ENCODE measurements at places on chromosomes 1 and 21.
A peak's percentile ranks its signal among the peaks of the same experiment; 100 is the strongest.

DNA sequence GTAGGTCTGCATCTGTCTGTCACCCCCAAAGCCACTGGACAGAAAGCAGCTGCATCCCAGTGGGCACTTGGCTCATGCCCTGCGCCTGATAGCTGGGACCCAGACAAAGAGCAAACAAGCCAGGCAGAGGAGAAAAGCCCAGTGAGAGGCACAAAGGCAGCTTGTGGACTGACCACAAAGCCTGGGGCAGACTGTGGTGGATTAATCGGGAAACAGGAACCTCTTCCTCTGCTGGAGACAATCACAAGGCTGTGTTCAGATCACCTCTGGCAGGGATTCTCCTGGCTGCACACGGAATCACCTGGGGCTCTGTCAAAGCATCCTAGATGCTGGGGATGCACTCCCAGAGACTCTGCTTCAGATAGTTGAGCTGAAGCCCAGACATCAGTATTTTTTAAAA is 15.2 kb upstream of the GJB5 start:
- DNase-seq = no peak

GRCh38 chr21:45347712-45348499 is 57.1 kb upstream of the COL18A1 start:
- no peak for DNase-seq

- no peak for DNase-seq
Measured at GRCh38 chr1:187630653-187631380, 802.1 kb downstream of the PLA2G4A start.

GRCh38 chr1:15455522-15455921 is 1.0 kb upstream of the CELA2A start:
- no peak for DNase-seq

GRCh38 chr1:180188091-180188506 is 33.4 kb downstream of the QSOX1 start:
- no peak for DNase-seq

GRCh38 chr1:66954208-66954607 is 29.4 kb downstream of the MIER1 start:
- no peak for DNase-seq

- DNase-seq = no peak
Measured at GRCh38 chr1:204507317-204508105, 8.7 kb upstream of the MDM4 start.

- no peak for DNase-seq
Measured at GRCh38 chr1:53599481-53599880, 139.5 kb downstream of the GLIS1 start.

- no peak for DNase-seq
Measured at GRCh38 chr1:208654241-208654640, 410.1 kb upstream of the PLXNA2 start.

DNA sequence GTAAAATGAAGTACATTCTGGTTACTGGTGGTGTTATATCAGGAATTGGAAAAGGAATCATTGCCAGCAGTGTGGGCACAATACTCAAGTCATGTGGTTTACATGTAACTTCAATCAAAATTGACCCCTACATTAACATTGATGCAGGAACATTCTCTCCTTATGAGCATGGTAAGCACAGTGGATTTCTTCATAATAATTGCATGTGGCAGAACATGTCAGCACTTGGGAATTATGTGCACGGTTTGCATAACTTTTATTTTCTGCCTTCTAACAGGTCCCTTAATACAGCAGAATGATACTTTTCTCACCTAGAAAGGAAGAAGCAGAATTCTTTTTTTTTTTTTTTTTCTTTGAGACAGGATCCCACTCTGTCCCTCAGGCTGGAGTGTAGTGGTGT is 3.8 kb downstream of the CTPS1 start:
- no peak for DNase-seq

GRCh38 chr21:22355949-22356348 is 1357.7 kb downstream of the NCAM2 start:
- DNase-seq = no peak

DNA sequence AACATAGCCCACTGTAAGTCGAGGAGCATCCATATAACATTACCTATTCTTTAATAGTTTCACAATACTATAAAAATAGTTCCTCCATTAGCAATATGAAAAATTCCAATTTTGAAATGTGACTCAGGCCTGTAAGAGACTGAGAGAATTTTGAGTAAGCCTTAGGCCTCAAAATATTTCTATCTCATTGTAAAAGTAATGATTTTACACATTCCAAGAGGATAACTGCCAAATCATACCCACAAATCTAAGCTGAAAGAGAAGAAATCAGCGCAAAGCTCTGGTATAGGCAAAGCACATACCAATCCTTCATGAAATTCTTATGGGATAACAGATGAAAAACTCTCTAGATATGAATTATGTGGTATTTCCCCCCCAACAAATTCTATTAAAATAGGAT is 144.1 kb downstream of the CDC42BPA start:
- DNase-seq = no peak

DNA sequence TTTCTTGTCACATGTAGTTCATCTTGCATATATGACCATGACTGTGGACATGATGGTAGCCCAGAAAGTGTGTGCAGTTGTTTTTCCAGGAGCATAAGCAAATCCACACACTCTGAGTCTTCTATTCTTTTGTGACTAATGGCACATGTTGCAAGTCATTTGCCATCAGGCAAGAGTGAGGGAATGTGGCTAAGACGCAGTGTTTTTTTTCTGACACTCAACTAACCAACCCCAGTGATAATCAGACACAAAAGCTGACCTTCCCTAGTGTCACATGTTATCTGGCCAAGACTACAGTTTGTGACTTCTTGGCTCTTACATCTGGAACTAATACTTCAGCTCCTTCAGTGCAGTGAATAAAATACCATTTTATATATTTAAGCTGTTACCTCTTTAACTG is 108.8 kb downstream of the ITSN1 start:
- DNase-seq = no peak

DNA sequence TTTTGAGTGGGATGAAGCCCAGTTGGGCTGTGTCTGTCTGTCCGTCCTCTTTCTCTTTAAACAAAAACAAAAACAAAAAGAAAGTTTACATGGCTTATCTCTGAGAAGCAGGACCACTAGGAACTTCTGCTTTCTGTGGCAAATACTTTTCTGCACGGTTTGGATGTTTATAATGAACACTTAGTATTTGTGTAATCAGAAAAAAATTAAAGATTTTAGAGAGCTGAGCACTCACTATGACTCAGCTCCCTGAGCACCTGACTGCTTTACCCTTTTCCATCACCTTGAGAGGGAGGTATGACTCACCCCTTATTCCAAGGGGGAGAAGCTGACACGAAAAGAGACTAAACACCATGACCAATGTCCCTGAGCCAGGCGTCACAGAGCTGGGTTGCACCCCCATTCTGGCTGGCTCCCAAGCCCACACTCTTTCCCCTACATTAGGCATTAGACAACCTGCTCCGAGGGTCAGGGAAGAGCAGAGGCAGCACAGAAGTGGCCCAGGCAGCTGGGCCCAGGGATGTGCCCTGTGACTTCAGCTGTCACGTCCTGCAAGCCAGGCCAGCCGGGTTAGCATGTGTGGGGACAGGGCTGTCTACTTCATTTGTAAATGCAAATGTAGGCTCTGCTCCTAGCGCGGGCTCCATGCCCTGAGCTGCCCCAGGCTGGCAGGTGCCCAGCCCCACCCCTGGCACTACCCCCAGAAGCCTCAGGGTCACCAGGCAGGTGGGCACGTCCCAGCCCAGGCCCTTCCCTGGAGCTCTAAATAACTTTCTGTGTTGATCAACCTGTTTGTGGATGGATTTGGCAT is 30.4 kb downstream of the RAP1GAP start:
- DNase-seq = no peak

DNA sequence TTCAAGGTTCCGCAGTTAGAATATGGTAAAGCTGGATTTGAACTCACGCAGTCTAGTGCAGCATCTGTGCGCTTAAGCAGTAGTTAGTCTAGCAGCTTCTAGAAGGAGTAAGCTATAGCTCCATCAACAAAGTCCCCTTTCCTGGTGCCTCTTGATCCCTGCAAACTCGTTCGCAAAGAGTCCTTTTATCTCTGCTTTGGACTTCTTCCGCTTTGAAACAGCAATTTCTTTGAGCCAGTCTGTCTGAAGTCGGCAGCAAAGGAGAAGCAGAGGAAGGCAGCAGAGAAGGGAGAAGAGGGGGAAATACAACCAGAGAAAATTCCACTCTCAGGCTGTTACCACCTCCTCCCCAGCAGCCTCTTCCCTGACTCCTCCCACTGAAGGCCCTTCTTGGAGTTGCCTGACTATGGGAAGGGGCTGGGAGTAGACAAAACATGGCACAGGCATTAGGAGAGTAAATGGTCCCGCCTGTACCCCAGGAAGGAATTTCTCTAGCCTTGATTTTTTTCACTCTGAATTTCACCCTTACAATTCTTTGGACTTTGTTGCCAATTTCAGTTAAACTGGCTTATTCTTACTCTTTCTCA is 25.9 kb downstream of the HSD3B2 start:
- no peak for DNase-seq

GRCh38 chr1:18037651-18038050 is 69.9 kb upstream of the IGSF21 start:
- no peak for DNase-seq

GRCh38 chr1:6585081-6585722 is 5.4 kb downstream of the ZBTB48 start:
- DNase-seq = no peak

- DNase-seq = no peak
Measured at GRCh38 chr1:188281921-188282320, 1453.2 kb downstream of the PLA2G4A start.

GRCh38 chr1:199399996-199400724 is 627.4 kb upstream of the NR5A2 start:
- DNase-seq = no peak

DNA sequence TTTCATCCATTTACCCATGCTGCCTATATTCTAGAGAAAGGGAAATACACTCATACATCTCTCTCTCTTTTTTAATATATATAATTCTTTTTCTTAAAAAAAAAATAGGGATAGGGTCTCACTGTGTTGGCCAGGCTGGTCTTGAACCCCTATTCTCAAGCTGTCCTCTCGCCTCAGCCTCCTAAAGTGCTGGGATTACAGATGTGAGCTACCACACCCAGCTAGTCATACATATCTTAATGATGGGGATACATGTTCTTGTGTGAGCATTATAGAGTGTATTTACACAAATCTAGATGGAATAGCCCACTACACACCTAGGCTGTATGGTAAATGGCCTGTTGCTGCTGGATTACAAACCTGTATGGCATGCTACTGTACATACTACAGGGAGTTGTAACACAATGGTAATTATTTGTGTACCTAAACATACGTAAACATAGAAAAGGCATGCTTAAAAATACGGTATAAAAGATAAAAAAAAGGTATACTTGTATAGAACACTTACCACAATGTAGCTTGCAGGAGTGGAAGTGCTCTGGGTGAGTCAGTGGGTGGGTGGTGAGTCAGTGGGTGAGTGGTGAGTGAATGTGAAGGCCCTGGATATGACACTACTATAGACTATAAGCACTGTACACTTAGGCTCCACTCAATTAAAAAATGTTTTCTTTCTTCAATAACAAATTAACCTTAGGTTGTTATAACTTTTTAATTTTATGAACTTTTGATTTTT is 72.9 kb downstream of the IVNS1ABP start:
- peak; percentile 60 for DNase-seq

GRCh38 chr1:53582211-53583020 is 123.2 kb downstream of the DMRTB1 start:
- DNase-seq = no peak

GRCh38 chr1:87588495-87588894 is 259.8 kb downstream of the LMO4 start:
- DNase-seq = no peak

- no peak for DNase-seq
Measured at GRCh38 chr1:10680487-10680886, 116.0 kb downstream of the CASZ1 start.

GRCh38 chr1:202247837-202248795 is 54.5 kb downstream of the LGR6 start:
- no peak for DNase-seq

GRCh38 chr1:57959531-57960241 is 535.8 kb upstream of the DAB1 start:
- no peak for DNase-seq

DNA sequence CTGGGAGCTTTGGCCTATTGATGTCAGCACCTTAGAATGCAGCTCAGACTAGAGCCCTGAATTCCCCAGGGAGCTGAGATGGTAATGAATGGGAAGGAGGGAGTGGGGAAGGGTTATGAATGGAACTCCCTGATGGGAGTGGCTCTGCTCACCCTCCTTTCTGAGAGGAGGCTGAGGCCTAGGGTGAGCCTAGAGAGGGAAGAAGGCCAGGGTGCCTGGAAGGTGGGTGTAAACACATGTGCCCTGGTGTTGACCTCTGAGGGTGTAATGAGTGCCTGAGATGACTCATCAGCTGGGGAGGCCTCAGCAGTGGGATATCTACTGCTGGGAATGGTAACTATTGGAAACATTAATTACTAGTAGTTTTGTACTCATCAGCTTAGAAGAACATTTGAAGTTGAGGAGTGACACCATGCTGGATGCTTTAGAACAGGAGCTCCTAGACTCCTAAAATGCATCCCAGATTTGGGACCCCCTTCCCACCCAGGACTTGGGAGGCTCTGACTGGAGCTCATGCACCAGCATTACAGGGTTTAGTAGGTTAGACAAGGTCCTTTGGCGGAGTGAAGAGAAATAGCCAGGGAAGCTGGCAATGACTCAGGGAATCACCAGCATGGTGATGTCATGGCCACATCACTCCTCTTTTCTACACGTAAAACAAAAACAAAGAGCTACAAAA is 16.0 kb upstream of the PIGV start:
- no peak for DNase-seq

GRCh38 chr1:115830963-115831362 is 10.0 kb downstream of the NHLH2 start:
- no peak for DNase-seq

GRCh38 chr1:184032930-184033418 is 4.6 kb downstream of the COLGALT2 start:
- no peak for DNase-seq

GRCh38 chr21:41406340-41406739 is 19.7 kb upstream of the MX1 start:
- no peak for DNase-seq

DNA sequence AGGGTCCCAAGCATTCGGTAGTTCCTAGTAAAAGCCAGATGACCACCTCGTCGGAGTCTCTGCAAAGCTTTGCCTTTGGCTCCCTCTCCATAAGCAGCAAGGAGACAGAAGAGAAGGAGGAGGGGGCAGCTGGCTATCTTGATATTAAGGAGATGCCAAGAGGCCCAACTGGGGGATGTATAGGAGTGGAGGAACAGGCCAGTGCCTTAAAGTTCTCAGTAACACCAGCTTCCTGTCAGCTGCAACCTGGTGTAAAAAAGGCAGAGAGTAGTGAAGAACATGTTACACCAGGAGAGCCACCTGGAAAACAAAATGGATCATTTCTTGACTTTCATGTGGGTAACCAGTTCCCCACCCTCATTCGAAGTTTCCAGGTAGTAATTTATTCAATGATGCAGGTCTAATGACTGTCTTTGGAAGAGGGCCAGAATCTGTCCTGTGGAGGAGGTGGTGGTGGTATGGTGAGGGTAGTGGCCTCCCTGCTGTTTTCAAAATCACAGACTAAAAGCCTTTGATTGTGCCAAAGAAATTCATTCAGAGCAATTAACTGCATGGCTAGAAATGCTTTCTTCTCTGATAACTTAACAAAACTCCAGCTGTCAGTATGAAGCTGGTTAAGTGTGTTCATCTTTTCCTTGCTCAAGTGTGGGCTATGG is 27.3 kb downstream of the TMEM200B start:
- no peak for DNase-seq

GRCh38 chr1:160284782-160285344 is at the start of gene PEX19:
PEX19 (minus strand) TSS chr1:160285133; CDS start chr1:160285124, 9 bp downstream.
- DNase-seq = peak; percentile 92

Data from activated T-cell treated with anti-CD3 and anti-CD28 coated beads for 4 hours (primary cell).